Stimulated activated naive CD4-positive, alpha-beta T cell treated with Interleukin-2 at 50 U/mL for 16 hours (primary cell): ENCODE measurements at places on chromosomes 2 and 18.

- DNase-seq: no peak
Measured at GRCh38 chr18:8870528-8870927, 165.2 kb downstream of the MTCL1 start.

GRCh38 chr2:179677077-179677688 is 184.2 kb downstream of the ZNF385B start:
- DNase-seq: no peak

GRCh38 chr18:58657081-58657480 is 14.2 kb upstream of the MALT1 start:
- DNase-seq: no peak

DNA sequence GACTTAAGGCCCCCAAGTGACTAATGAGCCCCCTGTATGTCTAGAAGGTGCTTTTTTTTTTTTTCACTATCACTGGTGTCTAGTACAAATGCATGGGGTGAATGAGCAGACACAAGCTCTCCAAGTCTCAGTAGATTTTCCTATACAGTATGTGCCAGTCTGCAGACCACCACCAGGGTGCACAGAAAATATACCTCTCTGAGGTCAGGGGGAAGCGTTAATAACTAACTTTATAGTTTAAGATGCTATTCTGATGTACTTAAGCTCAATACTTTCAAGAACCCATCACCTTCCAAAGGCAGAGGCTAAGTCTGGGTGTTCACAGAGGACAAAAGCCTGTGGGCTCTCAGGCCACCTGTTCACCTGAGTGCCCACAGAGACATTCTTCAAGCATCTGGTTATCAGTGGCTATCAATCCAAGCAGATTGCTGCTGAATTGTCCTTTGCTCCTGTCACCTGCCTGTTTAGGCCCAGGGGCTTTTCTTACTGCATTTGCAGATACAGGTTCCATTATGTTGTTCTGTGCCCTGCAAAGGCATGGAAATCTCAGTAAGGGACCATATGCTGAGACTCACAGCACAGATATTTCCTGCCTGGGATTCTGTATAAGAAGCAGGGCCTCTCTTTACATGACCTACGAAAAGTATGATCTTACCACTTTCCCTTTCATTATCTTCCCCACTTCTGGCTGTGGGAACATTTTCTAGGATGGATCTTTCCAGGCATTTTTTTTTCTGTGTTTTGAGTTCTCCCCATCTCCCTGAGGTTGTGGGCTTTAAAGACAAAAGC is 534.6 kb downstream of the TNS1 start:
- DNase-seq: no peak

DNA sequence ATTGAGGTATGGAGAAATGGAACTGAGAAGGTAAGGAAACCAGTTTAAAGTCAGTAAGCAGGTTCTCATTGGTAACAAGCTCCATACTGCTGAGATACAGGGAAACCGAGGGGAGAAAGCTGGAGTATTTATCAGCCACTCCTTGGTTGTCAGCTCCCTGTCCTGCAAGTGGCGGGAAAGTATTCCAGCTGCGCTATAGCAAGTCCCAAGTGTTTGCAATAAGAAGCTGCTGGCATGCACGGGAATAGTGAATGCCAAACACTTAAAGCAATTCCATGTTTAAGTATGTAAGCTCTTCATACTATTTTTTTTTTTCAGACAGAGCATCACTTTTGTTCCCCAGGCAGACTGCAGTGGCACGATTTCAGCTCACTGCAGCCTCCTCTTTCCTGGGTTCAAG is 1601.1 kb downstream of the SUCLG1 start:
- DNase-seq: no peak

GRCh38 chr2:239751679-239752355 is 273.3 kb downstream of the NDUFA10 start:
- DNase-seq: no peak

DNA sequence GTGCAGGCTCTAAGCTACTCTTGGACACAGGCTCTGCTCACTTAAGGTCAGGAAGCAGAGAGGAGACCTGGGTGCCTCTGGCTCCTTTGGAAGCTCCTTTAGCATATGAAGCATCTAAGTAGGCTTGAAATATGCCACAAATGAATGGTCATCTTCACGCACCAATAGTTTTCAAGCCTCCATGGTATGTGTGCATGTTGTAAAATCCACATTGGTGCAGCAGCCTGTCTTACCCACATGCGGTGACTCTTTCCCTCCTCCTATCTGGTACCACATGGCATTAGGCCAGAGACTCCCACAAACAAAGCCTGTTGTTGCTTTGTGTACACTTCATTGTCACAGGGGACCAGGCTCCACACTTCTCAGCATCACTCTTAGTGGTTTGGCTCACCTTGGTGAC is 442.2 kb upstream of the RAB12 start:
- no peak for DNase-seq

GRCh38 chr2:48808311-48808710 is 52.8 kb upstream of the LHCGR start:
- DNase-seq: no peak

- no peak for DNase-seq
Measured at GRCh38 chr2:234967870-234968208, 16.0 kb downstream of the SH3BP4 start.

- no peak for DNase-seq
Measured at GRCh38 chr18:69021211-69021805, 223.4 kb downstream of the CCDC102B start.
